Esophagus squamous epithelium (tissue), 5 donors: ENCODE measurements at places on chromosomes 5 and 9.

DNA sequence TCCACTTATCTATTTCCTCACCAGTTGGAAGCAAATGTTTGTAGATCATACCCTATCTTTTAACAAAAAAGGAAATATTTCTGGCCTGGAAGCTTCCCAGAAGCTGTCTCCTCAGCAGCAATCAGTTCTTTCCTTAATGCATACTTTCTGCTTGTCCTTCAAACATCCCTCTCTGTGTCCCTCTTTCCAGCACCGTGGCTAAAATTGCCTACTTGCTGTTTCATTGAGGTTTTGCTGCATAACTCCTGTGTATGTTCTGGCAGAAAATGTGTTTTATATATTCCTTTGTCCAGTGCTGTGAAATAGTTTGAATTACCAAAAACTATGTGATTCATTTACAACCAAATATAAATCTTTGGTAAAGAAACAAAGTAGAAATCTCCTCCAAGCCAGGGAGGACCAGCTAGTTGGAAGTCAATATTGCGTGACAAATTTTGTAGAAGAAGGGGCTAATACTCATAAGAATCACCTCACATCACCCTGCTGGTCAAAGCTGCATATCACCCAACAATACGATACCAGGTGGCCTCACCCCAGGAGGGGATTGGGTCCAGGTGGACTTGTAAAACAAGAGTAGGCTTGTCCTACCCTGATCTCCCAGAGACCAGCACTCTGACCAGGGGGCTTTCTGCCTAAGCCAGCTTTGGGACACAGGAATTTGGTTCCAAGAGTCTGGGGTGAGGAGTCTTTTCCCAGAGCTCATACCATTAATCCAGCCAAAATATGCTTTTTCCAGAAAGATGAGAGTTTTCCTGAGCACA lies 198.4 kb upstream of the SNX2 start:
- DNase-seq, result no peak

GRCh38 chr9:109886617-109887016 lies 106.6 kb downstream of the PALM2AKAP2 start:
- DNase-seq, result no peak

DNA sequence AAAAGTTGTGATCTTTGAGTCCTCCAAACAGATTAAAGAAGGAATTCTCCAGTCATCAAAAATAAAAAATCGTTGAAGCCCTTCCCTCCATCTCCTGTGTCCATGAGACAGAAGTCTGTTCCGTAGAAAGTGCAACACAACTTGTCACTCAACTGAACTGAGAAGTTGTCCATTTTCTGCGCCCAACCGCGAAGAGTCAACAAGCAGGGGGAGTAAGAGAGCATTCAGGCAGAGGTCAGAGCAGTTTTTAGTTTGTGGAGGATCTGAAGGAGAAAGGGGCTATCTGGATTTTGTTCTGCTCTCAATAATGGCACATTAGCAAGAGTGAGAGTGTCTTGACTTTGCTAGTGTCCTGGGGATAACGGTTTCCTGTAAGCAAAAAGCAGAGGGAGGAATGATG lies 303.9 kb downstream of the ICE1 start:
- no peak for DNase-seq

GRCh38 chr5:37739817-37740261 lies 100.0 kb downstream of the GDNF start:
- DNase-seq, result no peak

DNA sequence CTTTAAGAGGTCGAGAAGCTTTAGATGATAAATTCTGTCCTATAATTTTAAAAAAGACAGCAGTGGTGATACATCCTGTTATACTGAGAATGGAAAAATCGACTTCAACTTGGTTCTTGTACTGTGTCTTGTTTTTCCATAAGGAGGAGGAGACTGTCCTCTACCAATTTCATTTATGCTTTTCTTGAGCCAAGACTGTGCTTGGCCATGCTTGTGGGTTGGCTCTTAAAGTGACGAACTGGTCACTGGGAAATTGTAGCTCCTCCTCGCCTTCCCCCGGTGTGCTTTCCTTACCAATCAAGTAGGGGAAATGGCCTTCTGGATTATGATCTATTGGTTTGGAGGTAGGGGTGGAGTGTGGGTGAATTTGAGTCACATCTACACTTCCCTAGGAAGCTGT lies 67.1 kb upstream of the HSPB3 start:
- DNase-seq, result no peak

DNA sequence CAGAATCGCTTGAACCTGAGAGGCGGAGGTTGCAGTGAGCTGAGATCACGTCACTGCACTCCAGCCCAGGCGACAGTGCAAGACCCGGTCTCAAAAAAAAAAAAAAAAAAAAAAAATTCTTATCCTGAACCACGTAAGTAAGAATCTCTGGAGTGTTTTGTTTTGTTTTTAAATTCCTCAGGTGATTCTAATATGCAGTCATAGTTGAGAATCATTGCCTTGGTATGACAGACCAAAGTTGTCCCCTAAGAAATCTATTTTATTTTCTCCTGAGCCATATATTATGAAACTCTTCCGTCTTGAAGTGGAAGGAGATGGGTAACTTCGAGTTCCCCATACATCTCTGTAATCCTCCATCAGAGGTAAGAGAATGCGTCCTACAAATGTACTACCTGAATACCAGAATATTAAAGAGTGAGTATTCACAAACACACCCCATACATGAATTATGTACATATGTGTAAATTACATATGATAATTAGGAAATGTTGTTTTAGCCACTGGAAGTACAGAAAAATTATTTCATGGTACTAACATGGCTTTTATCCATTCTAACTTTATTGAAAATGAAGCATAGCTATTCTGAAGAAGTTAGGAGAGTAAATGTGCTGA lies 26.7 kb upstream of the SVEP1 start:
- DNase-seq, result no peak

DNA sequence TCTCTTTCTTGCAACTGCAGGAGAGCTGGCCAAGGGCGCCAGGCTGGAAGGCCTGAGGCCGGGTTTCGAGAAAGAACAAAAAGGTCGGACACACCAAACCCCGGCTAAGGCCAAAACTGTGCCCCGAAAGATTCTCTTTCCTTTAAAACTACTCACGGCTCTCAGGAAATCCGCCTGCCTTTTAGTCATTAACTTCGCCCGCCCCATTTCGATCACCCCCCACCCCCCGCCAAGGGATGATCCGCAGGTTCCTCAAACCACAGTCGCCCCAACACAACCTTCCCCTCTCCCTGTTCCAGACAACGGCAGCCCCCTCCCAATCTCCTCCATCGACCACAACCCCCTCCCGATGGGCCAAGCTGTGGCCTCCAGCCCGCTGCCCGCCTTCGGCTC lies 536 bp downstream of the FEM1C start:
- DNase-seq, result no peak

GRCh38 chr5:112977440-112977861 lies 853 bp downstream of the DCP2 start:
- no peak for DNase-seq

DNA sequence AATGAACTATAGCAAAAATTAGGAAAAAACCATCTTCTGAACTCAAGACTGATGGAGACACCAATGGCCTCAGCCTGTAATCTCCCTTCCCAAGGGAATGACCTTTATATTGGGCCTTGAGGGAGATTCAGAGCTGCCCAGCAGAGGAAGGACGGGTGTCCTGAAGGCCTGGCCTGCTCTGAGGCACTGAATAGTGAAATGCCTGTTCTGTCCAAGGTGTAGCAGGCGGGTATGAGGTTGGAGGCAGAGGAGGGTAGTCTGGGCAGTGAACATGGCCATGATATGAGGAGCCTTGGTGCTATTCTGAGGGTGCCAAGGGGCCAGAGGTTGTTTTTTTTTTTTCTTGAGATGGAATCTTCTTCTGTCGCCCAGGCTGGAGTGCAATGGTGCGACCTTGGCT lies 25.0 kb downstream of the PSD2 start:
- no peak for DNase-seq

DNA sequence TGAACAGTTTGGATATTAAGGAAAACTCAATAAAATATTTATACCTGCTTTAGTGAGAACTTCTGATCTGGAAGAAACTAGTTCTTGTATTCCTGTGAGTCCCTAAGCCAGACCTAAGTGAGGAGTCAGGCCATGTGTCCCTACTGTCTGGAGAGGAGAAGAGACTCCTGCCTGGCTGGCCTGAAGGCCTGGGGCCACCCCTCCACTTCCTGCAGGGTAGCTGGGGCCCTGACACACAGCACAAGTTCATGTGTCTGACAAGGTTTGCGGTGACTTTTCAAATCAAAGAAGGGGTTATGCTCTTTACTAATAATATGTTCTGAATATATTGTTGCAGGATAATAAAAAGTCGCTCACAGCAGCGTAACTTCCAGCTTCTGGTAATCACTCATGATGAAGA lies 16.1 kb upstream of the IL13 start:
- no peak for DNase-seq

DNA sequence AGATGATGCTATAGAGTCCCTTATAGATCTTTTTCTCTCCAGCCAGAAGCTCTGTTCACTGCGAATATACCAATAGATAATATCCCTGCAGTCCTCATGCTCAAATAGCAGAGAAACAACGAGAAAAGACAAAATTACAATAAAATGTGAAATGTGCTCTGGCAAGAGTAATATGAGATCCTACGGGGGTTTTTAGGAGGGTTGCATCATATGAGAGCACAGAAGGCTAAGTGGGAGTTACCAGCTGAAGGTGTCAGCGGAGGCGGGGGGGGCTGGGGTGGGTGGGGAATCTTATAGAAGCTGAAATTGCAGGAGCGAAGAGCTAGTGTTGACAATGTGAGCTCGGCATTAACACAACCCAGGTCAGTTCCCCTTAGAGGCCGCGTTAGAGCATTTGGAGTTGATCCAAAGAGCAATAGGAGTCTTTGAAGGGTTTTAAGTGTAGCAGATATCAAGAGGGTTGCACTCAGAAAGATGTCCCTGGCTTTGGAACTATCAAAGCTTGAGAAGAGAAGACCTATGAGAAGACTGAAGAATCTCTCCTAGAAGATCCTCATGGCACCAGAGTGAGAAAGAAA lies 109.7 kb downstream of the BASP1 start:
- DNase-seq, result no peak

DNA sequence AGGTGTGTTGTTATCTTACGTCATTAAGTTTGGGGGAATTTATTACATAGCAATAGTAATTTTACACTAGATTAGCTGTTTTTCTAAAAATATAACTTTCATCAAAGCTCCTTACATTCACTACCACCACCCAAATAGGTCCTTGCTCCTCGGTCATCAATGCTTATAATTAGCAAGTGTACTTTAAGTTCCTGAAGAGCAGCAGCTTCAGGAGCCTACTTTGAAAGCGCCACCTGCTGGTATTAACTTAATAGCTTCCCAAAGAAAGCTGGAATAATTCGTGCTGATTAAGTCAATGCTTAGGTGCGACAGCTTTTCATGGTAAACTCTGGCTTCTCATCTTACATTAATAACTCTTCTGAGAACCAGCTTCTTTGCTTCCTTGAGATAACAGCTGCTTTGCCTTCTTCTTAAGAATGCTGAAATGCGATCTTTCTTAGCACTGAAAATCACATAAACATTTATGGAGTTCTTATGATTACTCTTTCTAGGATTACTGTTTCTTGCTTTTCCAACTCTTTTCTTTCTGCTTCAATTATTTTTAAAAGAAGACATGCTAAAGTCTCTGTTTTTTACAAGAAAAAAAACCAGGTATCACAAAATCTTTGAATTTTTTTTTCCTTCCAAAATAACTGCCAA lies 10.0 kb upstream of the C5 start:
- no peak for DNase-seq

DNA sequence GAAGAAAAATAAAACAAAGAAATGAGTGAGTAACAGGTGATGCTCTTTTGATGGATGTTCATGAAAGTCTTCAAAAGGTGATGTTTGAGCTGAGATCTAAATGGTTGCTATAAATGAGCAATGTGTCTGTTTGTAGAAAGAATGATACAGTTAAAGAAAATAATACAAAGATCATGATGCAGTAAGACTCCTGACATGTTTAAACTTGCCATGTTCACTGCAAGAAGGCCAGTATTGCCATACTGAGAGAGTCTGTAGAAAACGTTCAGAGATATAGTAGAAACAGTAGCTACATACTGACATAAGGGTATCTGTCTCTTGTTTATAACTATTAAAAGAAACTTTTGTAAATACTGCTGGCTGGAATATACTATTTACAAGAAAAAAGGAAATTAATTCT lies 1609.2 kb upstream of the ACO1 start:
- no peak for DNase-seq

DNA sequence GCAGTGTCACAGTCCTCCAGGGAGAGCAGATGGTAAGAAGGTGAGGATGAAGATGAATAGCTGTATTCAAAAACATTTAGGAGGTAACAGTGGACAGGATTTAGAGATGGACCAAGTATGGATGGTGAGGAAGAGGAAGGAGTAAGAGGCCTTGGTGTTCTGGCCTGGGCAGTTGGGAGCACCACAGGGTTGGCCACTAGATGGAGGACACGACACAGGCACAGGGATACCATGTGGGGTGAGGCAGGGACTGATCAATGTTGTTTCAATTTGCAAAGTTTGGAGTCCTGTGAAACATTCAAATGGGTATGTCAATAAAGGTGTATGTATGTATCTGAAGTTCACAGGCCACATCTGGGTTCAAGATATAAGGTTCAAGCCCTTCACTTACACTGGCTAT lies 141.1 kb upstream of the RASEF start:
- DNase-seq, result no peak

GRCh38 chr5:172843825-172844576 lies 9.9 kb downstream of the ERGIC1 start:
- no peak for DNase-seq

DNA sequence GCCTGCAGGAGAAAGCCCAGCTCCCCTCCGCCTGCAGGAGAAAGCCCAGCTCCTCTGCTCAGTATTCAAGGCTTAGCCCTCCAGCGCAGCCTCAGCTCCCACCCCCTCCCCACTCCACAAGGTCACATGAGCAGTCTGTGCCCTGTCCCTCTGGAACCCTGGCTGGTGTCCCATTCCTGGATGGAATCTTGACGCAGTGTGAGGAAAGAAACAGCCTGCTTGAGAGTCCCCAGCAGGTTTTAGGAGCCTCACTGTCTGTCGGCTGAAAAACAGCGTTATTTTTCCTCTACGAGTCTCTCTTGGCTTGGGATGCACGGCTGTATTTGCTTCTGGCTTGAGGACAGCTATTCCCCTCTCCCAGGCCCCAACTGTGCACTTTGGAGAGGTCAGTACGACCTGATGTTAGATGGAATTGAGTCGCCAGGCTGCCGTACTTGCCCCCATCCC lies 210.1 kb upstream of the TRIM32 start:
- DNase-seq, result no peak

DNA sequence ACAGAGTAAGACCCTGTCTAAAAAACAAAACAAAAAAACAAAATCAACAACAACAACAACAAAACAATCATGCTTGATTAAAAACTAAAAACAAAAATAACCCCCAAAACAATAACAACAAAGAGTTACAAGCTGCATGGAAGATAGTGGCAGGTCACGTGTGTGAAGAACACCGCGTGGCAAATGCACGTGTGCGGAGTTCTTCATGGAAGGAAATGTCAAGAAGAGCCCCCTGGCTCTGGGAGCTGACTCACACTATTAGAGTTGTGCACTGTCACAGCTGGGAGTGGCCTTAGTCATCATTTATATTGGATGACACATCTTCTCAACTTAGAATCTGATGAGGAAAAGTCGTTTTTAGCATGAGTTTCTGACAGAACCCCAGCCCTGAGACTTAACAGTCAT lies 110.5 kb downstream of the JMY start:
- no peak for DNase-seq
